ENCODE measurements at places on chromosomes 11 and 22.

DNA sequence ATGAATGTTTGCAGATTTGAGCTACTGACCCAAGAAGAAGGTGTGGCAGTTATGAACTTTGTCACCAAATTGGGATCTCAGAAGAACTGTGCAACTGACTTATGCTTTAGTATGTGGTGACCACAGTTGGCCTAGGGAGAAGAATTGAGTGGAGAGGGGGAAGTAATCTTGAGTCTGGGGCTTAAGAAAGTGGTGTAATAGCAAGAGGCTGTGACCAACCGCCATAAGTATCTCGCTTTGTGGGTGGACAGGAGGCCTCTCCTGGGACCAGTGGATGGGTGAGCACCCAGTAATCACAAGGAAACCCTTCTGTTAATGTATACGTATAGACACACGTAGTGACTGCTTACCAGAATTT is 12.7 kb upstream of the IL10RA start:
- no peak for DNase-seq

- no peak for DNase-seq
These were observed 95.7 kb upstream of the UBASH3B start for GRCh38 chr11:122559734-122560382.

GRCh38 chr11:45848654-45849081 is 1.4 kb downstream of the CRY2 start:
- no peak for DNase-seq

DNA sequence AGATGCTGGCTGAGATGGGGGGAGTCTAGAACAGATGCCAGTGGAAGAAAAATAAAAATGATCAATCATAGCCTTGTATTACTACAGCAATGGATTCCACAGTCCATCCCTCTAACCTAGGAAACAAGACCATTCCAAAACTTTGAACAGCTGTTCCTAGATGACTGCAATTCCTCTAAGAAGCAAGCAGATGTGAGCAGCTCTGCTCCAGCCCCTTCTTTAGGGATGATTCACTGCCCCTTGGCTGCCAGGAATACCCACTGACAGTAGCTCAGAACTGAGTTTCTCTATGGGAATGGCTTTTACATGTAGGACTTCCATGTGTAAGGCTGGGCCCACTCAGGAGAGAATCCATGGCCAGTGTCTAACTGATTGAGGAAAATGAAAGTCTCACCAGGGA is 943.9 kb downstream of the OPCML start:
- DNase-seq, result no peak

GRCh38 chr11:129855086-129855485 is 39.4 kb downstream of the TMEM45B start:
- no peak for DNase-seq
